ENCODE measurements at places on chromosomes 2 and 18. TPM values are rescaled to one million over a fixed set of nuclear protein-coding genes. Genes with fewer than 3 reads are reported as not detected.

- no peak for DNase-seq
Observed at GRCh38 chr2:202762556-202762955, 109.0 kb downstream of the ICA1L start.

DNA sequence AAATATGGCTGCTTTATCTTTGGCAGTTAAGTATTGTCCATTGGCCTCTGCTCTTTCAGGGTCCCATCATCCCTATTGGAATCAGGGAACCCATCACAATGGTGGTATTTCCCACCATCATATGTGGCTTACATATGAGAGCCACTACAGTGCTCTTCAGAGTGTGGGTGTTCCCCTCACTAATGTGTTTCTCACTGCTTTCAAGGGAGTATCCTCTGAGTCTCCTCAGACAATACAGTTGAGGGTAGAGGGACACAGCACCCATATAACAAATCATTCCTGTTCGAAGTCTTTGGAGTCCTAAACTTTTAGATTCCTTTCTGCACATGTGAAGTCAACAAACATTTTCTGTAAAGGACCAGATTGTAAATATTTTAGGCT lies 48.8 kb upstream of the DNAJC10 start:
- no peak for DNase-seq

DNA sequence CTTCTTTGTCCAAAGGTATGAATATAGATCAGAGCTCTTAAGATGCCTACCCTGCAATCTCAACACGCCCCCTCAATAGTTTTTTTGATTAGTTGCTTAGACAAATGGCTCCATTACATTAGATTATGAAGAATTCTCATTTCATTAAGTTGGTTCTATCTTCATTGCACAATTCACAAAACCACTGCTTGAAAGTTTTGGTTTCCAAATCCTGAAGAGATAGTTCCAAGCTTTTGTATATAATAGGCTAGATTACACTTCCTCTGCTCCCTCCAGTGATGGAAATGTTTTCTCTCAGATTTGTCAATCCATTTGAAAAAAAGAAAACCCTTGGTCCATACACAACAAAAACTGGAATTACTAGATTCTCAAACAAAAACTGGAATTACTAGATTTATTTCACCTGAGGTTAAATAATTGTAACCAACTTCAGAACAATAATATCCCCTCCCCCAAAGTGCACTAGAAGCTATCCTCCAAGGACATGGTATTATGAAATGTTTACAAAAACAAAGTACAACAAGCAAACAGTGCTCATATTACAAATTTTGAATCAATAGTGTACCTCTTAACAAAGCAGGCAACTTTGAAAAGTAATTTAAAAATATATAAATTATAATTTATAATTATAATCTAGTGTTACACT lies 6.8 kb upstream of the TLK1 start:
- no peak for DNase-seq

- no peak for DNase-seq
Observed at GRCh38 chr2:123692121-123692520, 333.0 kb upstream of the CNTNAP5 start.

GRCh38 chr2:7436096-7436906 lies 519.1 kb downstream of the RNF144A start:
- no peak for DNase-seq

GRCh38 chr18:32040936-32041335 lies 22.3 kb downstream of the RNF125 start:
- DNase-seq = no peak

DNA sequence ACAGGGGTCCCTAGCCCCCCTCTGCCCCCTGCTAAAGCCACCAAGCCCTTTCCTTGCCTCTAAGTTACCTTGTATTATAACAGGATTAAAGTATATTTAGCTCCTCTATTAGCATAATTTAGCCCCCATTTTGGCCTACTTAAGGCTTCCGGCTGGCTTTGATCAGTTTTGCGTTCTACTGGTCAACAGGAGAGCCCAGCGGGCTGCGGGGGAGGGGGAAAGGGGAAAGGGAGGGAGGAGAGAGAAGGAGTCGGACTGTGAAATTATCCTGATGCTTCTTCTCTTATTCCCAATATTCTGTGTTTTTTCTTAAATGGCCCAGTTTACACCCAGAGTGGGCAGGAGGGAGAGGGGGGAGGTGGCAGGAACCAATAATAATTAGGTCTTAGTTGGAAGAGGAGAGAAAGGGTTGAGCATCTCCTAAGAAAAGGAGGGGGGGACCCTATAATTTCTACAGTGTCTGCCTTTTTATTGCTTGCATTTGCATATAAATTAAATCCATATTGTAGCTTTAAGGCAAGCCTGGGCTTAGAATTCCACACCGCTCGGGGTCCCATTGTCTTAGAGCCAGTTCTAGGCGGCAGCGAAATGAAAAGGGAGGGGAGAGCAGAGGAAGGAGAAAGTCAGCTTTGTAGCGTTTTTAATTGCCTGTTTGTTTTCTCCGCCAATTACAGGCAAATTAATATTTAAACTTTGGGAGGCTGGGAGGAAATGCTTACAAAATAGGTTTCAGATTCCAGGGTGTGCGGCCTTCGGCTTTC lies 39.6 kb downstream of the EN1 start:
- no peak for DNase-seq

DNA sequence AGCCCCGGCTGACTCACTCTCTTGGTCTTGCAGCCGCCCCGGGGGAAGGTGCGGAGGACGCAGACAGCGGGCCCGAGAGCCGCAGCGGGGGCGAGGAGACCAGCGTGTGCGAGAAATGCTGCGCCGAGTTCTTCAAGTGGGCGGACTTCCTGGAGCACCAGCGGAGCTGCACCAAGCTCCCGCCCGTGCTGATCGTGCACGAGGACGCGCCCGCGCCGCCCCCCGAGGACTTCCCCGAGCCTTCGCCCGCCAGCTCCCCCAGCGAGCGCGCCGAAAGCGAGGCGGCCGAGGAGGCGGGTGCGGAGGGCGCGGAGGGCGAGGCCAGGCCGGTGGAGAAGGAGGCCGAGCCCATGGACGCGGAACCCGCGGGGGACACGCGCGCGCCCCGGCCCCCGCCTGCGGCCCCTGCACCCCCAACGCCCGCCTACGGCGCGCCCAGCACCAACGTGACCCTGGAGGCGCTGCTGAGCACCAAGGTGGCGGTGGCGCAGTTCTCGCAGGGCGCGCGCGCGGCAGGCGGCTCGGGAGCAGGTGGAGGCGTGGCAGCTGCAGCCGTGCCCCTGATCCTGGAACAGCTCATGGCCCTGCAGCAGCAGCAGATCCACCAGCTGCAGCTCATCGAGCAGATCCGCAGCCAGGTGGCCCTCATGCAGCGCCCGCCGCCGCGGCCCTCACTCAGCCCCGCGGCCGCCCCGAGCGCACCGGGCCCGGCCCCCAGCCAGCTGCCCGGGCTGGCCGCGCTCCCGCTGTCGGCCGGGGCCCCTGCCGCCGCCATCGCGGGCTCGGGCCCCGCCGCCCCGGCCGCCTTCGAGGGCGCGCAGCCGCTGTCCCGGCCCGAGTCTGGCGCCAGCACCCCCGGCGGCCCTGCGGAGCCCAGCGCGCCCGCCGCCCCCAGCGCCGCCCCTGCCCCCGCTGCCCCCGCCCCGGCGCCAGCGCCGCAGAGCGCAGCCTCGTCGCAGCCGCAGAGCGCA lies 12.7 kb downstream of the SALL3 start:
- DNase-seq = no peak

DNA sequence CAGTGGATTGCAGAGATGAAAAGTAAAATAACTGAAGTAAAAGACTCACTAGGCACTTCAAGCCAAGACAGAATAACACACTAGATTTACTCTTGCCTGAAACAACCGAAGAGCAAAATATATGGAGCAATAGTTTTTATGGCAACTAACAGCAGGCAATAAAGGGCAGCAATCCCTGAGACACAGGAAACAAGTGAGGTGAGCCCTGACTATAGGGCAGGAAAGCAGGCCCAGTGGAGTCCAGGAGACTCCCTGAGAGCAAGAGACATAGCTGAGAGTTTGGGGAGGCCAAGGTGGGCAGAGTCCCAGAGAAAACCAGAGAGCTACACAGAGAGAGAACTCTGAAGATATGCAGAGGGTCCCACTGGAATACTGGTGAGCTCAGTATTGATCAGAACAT lies 18.8 kb downstream of the FARSB start:
- DNase-seq = no peak

- DNase-seq = no peak
Observed at GRCh38 chr18:67273288-67273687, 243.2 kb downstream of the DSEL start.

DNA sequence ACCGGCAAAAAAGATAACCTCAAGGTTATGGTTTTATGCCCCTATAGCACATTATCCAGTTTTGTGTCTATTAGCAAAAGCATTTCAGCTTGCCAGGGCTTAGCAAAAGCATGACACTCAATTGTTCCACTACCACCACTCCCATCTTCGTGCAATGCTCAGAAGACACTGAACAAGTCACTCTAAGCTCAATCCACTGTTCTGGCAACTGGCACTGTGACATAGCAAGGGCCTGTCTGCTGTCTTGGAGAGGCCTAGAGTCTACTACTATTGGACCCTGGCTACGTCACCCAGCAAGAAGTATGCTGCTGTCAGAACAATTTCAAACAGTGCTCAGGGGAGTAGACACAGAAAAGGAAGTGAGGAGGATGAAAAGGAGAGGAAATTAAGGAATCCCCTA lies 103.5 kb upstream of the PPP1CB start:
- no peak for DNase-seq

DNA sequence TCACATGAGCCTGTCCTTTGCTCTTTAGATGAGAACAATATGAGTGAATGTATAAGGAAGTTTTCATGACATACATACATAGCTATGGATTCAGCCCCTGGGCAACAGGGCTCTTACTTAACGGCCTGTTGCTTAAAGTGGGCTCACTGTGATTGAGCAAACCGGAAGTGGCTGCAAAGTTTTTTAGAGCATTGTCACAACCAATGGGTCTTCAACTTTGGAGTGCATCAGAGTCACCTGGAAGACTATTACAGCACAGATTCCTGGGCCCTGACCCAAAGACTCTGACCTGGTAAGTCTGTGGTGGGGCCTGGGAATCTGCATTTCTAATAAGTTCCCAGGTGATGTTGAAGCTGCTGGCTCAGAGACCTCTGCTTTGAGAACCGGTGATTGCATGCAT lies 106.3 kb upstream of the SEC11C start:
- no peak for DNase-seq

DNA sequence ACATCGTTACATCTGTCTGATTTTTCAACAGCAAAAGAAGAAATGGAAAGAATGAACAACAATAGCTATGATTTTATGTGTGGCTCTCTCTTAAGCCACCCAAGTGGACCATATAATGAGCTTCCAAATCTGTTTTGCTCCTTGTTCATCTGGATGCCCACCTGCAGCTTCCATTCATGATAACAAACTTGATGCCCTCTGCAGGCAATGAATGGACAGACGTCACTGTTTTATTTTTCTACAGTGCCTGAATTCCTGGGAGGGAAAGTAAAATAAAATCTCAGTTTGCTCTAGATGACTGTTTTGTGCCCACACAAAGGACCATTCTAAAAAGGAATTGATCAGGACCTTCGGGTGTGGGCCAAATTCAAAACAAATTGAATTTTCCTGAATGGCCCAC lies 5.0 kb downstream of the MREG start:
- no peak for DNase-seq

GRCh38 chr2:31051258-31052140 lies 86.7 kb downstream of the GALNT14 start:
- no peak for DNase-seq

DNA sequence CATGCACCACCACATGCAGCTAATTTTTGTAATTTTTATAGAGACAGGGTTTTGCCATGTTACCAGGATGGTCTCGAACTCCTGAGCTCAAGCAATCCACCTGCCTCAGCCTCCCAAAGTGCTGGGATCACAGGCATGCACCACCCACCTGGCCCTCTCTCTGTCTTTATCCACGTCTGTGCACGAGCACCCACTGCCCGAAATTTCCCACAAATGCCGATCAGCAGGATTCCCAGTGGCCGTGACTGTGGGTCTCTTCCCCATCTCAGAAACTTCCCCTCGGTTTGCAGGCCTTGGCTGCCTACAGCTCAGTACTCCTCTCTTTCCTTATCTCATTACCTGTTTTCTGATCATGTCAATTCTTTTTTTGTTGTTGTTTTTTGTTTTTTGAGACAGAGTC lies 217.3 kb downstream of the TTC32 start:
- no peak for DNase-seq

DNA sequence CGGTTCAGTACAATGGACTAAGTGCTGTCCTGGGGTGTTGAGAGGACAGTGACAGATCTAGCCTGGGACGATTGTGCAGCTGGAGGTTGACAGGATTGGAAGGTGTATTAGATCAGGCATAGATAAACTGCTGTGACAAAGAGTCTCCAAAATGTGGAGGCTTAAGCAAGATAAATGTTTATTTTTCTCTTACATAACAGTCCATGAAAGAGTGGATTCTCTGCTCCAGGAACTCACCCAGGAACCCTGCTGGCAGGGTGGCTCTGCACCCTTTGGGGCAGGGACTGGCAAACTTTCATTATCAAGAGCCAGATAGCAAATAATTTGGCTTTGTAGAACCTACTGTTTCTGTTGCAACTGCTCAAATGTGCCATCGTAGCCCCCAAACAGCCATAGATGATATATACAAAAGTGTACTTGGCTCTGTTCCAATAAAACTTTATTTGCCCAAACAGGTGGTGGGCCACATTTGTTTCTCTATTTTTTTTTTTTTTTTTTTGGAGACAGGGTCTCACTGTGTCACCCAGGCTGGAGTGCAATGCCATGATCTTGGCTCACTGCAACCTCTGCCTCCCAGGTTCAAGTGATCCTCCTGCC lies 9.7 kb downstream of the HRH4 start:
- no peak for DNase-seq

GRCh38 chr2:72141881-72142451 lies 5.7 kb downstream of the CYP26B1 start:
- no peak for DNase-seq

DNA sequence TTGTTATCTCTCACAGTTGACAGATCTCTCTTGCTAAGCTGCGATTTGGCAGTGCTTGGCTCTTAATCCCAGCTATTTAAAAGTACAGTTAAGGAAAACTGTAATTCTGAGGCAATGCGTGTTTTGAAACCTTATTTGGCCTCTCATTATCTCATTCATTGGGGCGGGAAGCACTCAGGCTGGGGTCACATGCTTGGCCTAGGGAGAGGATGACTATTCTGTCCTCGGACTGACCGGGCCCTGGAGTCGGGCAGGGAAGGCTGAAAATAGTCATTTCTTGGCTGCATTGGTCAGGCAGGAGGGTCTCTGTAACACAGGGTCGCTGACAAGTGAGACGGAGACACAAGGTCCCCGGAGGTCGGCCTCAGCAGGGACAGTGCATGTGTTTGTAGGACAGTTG lies 20.2 kb upstream of the EMILIN2 start:
- DNase-seq = no peak

DNA sequence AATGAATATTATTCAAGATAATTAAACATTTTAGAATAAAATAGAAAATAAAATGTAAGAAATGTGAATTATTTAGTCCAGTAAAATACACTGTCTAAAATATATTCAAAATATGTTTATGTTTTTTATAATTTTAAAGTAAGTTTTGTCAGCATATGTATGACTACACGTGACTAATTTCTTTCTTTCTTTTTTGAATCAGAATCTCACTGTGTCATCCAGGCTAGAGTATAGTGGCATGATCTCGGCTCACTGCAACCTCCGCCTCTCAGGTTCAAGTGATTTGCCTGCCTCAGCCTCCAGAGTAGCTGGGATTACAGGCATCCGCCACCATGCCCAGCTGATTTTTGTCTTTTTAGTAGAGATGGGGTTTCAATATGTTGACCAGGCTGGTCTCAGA lies 19.1 kb upstream of the INO80D start:
- no peak for DNase-seq

GRCh38 chr18:79581406-79581805 lies 98.2 kb upstream of the CTDP1 start:
- DNase-seq = no peak

GRCh38 chr2:12552092-12552491 lies 164.6 kb upstream of the TRIB2 start:
- no peak for DNase-seq

PLEKHB2 gene
- total RNA-seq = 159 TPM

ALPP gene
- 0.84 TPM for total RNA-seq

POTEE gene
- not detected for total RNA-seq
